ENCODE measurements at places on chromosomes 7 and 10.

- DNase-seq, result no peak
Measured at GRCh38 chr7:50821457-50822008, 38.8 kb upstream of the GRB10 start.

DNA sequence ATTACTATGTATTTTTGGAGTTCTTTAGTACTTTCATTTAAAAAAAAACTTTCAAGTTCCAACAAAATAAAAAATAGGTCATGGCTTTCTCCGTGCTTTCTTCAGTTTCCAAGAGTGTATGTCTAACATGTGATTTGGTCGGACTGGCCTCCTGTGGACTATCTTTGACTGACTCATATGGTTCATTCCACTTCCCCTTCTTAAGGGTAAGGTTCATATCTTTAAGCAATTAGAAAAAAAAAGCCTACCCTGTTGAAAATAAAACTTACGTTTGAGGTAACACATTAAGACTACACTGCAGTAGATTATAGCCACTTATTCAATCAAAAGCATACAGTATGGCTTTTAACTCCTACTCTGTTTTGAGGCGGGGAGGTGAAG is 112.8 kb upstream of the AHR start:
- DNase-seq, result no peak

GRCh38 chr7:51151455-51151854 is 165.2 kb downstream of the COBL start:
- DNase-seq, result no peak

DNA sequence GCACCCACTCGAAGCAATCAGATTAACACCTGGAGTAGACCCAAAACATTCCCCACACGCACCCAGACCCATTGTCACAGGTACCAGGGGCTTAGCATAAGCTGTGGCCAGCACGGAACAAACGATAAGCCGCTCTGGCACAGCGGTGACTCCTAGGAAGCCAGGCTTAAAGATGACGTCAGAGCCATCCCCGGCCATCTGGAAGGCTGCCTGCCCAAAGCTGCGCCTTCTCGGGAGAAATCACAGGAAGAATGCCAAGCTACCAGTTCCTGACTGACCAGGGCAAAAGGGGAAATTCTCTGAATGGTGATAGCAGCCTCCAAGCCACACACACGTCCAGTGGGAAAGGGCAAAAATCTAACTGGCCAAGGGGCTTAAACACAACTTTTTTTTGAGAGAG is 13.0 kb upstream of the WIPI2 start:
- DNase-seq, result no peak

- DNase-seq, result no peak
Measured at GRCh38 chr7:107609811-107610261, 29.8 kb downstream of the BCAP29 start.

DNA sequence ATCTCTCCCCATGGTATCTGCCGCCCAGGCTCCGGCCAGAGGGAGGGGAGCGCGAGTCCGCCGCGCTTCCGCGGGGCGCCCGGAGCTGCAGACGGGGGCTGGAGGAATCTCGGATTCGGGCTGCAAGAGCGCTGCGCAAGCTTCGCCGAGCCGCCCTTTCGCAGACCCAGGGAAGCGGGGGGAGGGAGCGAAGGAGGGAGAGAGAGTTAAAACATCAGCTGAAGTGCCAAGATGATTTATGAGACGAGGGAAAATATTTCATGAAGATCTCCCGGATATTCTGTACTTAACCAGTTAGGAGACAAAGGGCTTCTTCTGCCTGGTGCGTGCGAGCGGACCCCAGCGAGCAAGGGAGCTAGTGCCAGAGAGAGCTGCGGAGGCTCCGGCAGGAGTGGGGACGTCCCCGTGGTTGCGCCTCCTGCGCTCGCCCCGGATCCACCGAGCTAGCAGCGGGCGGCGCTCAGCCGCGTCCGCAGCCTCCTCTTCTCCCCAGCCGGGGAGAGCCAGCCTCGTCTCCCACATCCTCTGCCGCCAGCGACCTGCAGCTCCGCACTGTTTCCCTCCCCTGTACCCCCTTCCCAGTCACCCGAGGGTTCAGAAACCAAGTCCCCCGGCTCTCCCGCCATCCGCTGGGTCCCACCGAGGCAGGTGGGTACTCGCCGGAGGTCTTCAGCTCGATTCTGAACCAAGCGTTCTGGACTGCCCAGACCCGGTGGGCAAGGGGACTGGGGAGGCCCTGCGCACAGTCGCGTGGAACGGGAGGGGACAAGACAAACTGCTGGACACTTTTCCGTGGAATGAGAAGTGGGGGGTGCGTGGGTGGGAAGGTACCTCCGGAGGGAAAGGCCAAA is 1.0 kb upstream of the PAX2 start:
- peak; percentile 46 for DNase-seq

DNA sequence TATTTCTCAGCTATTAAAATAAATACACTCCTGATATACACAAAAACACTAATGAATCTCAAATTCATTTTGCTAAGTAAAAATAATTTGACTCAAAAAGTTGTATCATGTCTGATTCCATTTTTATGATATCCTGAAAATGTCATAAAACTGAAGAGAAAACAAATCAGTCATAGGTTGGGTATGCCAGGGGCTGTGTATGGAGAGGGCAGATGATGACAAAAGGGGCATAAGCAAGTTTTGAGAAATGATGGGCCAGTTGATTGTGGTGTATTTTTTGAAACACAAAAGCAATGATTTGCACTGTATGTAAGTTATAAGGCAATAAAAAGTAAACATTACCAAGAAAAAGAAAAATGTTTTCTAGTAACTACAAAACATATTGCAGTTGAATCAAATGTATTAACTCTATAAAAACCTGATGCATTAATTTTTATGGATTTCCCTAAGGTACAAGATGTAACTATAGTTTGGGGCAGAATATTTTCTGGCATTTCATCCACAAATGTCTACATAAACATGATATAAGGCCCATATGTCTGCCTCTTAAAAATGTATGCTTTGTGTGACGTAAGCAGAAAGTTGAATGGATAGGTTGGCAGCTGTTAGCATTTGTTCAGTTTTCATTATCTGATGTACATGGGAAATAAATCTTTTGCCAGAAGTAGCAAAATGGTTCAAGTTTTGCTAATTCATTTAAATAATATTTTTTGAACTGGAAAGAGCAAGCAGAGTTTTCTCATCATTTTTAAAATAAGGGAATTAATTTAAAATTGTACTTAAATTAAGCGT is 35.1 kb upstream of the ING3 start:
- no peak for DNase-seq
